Adrenal gland (tissue), 19 donors: ENCODE measurements at places on chromosomes 16 and 17. TPM values are rescaled to one million over a fixed set of nuclear protein-coding genes. Genes with fewer than 3 reads are reported as not detected.

GRCh38 chr16:55943267-55943666, 68.1 kb upstream of the CES5A start:
- no peaks in the 10 kb centered on the region for H3K4me1 ChIP-seq
- no peak for DNase-seq
- H3K27ac ChIP-seq, result no peak overlapping the region
- H3K4me3 ChIP-seq, result no peak overlapping the region
- no peaks in the 10 kb centered on the region for H3K27me3 ChIP-seq

DNA sequence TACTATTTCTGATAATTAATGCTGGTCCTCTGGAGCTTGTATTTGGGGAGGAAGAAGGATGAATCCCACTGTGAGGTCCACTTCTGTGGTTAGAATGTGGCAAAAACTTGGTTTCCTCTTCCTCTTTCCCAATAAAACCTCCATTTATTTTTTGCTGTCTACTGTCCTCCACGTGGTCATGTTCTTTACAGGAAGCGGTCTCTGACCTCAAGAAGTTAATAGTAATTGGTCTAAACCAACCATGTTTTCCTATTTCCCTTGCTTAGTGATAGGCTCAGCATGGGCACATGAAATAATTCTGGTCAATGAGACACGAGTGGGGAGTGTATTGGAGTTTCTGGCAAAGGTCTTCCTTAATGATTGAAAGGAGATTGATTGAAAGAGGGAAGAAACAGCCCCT, 33.9 kb downstream of the CHP2 start:
- H3K4me1 ChIP-seq, result no peaks in the 10 kb centered on the region
- peaks cover 6% of the 10 kb centered on the region for H3K27me3 ChIP-seq
- no peaks in the 10 kb centered on the region for H3K36me3 ChIP-seq
- no peak overlapping the region for H3K27ac ChIP-seq
- no peak for DNase-seq
- no peak overlapping the region for H3K4me3 ChIP-seq

The CES1 gene
- total RNA-seq, result 13.1 TPM

The KRTAP2-2 gene
- total RNA-seq, result not detected
